ENCODE measurements at places on chromosomes 1 and 21. TPM values are rescaled to one million over a fixed set of nuclear protein-coding genes. Genes with fewer than 3 reads are reported as not detected.

AQP10 gene
- total RNA-seq = not detected

CFH gene
- total RNA-seq = 4.2 TPM

TDRKH gene
- 5.1 TPM for total RNA-seq

TMEM269 gene
- total RNA-seq = 0.05 TPM

FLG2 gene
- total RNA-seq = not detected

SASS6 gene
- 3.4 TPM for total RNA-seq

TFB2M gene
- total RNA-seq = 36.6 TPM

SMCP gene
- total RNA-seq = not detected

HHAT gene
- 1.7 TPM for total RNA-seq

AMY1A gene
- not detected for total RNA-seq

ROR1 gene
- total RNA-seq = 8.6 TPM

AMY2A gene
- total RNA-seq = not detected

TMEM51 gene
- total RNA-seq = 27.8 TPM

TTC39A gene
- total RNA-seq = 2.9 TPM

SLAMF7 gene
- total RNA-seq = 1.0 TPM

CCDC27 gene
- total RNA-seq = not detected

CHI3L1 gene
- not detected for total RNA-seq

THRAP3 gene
- total RNA-seq = 69.6 TPM

CYP4Z1 gene
- not detected for total RNA-seq

ASAP3 gene
- 7.4 TPM for total RNA-seq

DPT gene
- total RNA-seq = not detected

COL9A2 gene
- 0.07 TPM for total RNA-seq

LCE1B gene
- not detected for total RNA-seq

C4BPB gene
- 1.5 TPM for total RNA-seq

SH2D1B gene
- 0.10 TPM for total RNA-seq

LEPR gene
- total RNA-seq = 2.6 TPM

DCST1 gene
- total RNA-seq = 0.05 TPM

SYT11 gene
- 1.2 TPM for total RNA-seq

COL8A2 gene
- total RNA-seq = 0.10 TPM

GSTM5 gene
- total RNA-seq = not detected

PLA2G2D gene
- not detected for total RNA-seq

GJA8 gene
- not detected for total RNA-seq

KRTAP13-3 gene
- not detected for total RNA-seq

FCGR3B gene
- not detected for total RNA-seq

SMG7 gene
- total RNA-seq = 37.7 TPM

CCDC181 gene
- total RNA-seq = 0.11 TPM

ACTA1 gene
- total RNA-seq = not detected

SLFNL1 gene
- total RNA-seq = 0.02 TPM

CLCA2 gene
- total RNA-seq = not detected

FMOD gene
- total RNA-seq = not detected

PLD5 gene
- 2.2 TPM for total RNA-seq

CD58 gene
- total RNA-seq = 22.0 TPM

SUCO gene
- total RNA-seq = 9.4 TPM

IVNS1ABP gene
- 26.1 TPM for total RNA-seq

ATP6V1G3 gene
- total RNA-seq = not detected

NHLH1 gene
- 0.40 TPM for total RNA-seq

MYCL gene
- 1.3 TPM for total RNA-seq

SPATA45 gene
- total RNA-seq = not detected

ZNF593OS gene
- total RNA-seq = not detected

FBLIM1 gene
- 31.4 TPM for total RNA-seq

HORMAD1 gene
- total RNA-seq = 9.1 TPM

MAP3K6 gene
- total RNA-seq = 16.9 TPM

PLA2G5 gene
- total RNA-seq = not detected

PLCH2 gene
- 0.40 TPM for total RNA-seq

KANK4 gene
- total RNA-seq = 0.28 TPM

CTSK gene
- 1.6 TPM for total RNA-seq
